ENCODE measurements at places on chromosomes 11 and 22.
A peak's percentile ranks its signal among the peaks of the same experiment; 100 is the strongest.

GRCh38 chr11:15726221-15726746 is 611.6 kb downstream of the INSC start:
- DNase-seq, result no peak

DNA sequence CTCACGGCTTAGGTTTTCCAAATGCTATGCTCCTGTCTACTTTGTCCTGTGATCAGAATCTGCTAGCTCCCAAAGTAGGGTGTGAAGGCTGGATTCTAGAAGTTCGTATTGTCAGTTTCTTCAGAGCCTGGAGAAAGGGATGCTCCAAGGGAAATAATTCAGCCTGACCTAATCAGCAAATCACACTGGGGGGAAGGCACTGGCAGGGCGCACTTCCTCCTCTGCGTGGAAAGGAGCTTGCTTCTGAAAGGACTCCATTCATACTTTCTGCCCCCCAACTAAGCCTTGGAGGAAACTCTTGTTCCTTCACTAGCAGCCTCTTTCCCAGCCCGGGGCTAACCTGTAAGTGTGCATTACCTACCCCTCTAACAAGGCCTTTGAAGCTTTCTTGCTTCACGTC is 165.9 kb downstream of the NAV2 start:
- DNase-seq, result no peak

GRCh38 chr11:12693479-12694182 is 19.4 kb downstream of the TEAD1 start:
- peak; percentile 29 for DNase-seq

DNA sequence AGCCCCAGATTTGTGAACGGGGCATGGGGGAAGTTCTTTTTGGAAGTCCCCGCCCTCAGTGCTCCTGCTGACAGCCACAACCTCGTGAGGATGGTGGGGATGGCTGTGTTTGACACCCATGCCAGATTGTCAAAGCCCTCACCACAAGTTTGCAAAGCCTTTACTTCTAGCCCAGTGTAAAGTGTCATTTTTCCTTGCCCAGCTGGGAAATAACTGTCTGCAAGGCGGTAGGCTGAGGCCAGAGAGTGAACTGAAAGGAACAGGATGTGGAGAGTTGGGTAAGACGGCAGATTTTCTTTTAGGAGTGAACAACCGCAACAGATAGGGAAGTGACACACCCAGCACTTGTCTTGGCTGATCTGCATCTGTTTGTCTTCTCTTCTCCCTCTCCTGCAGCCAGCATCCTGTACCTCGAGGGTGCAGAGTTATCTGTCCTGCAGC is 13.6 kb downstream of the IL17RA start:
- peak; percentile 44 for DNase-seq

- DNase-seq, result no peak
Measured at GRCh38 chr11:17197431-17197898, 10.3 kb downstream of the PIK3C2A start.

All from activated CD4-positive, alpha-beta memory T cell treated with anti-CD3 and anti-CD28 coated beads for 36 hours (primary cell).